ENCODE measurements at places on chromosomes 2 and 18.

- no peak for DNase-seq
Observed at GRCh38 chr2:109421101-109421500, 192.7 kb downstream of the SEPTIN10 start.

- DNase-seq: no peak
Observed at GRCh38 chr2:201275069-201275468, 14.7 kb downstream of the CASP8 start.

- DNase-seq: no peak
Observed at GRCh38 chr2:159322419-159322818, 35.9 kb upstream of the WDSUB1 start.

DNA sequence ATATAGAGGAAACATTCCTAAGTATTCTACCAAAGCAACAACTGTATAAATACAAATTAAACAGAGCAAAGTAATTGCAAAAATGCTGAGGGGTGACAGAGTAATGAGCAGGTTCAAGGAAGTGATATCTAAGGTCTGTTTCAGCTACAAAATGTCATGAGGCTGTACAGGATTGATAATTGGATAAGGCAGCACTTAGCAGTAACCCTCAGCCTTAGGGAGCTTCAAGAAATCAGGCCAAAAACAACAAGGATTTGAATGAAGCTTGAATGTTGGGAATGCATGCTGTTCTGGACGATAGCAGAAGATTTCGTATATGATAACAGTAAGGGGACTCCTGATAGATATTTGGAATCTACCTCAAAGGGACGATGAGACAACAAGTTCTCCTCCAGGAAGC, 142.0 kb upstream of the MMADHC start:
- no peak for DNase-seq

- DNase-seq: no peak
Observed at GRCh38 chr2:64551851-64552250, 27.7 kb downstream of the AFTPH start.

- DNase-seq: no peak
Observed at GRCh38 chr2:183532514-183532913, 408.3 kb downstream of the NUP35 start.

- DNase-seq: no peak
Observed at GRCh38 chr2:233223059-233223894, 28.2 kb upstream of the ATG16L1 start.

- DNase-seq: no peak
Observed at GRCh38 chr2:140998577-140998976, 1132.2 kb downstream of the LRP1B start.

GRCh38 chr18:36187826-36188721, 777 bp downstream of the MOCOS start:
- no peak for DNase-seq

- DNase-seq: no peak
Observed at GRCh38 chr2:886072-887022, 64.3 kb upstream of the SNTG2 start.

DNA sequence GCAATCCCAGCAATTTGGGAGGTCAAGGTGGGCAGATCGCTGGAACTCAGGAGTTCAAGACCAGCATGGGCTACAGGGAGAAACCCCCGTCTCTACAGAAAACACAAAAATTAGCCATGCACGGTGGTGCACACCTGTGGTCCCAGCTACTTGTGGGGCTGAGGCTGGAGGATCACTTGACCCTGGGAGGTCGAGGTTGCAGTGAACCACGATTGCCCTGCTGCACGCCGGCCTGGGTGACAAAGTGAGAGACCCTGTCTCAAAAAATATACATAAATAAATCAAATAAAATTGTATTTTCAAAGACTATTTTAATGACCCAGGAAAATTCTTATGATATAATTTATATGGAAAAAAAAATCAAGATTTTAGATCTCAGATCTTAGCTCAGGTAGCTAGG, 191.5 kb downstream of the ZFP36L2 start:
- DNase-seq: no peak

DNA sequence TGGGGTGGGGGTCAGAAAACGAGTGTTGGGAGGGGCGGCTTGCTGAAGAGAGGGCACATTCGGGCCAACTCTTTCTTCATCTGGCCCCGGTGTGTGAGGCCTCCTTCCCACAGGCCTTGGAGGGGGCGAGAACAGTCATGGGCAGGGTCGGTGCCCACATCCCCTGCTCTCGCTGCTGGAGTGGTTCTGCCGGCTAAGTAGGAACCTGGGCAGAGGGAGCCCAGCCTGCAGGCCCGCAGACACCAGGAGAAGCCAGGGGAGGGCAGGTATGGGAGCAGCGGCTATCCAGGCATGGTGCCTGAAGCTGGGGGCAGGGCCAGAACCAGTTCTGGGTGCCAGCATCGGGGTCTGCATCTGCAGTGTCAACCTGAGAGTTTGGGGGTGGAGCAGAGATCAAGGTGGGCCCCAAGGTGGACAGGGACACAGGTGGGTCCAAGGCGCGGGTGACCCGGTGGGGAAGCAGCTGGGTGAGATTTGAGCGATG, 46.6 kb upstream of the HPCAL1 start:
- DNase-seq: no peak

DNA sequence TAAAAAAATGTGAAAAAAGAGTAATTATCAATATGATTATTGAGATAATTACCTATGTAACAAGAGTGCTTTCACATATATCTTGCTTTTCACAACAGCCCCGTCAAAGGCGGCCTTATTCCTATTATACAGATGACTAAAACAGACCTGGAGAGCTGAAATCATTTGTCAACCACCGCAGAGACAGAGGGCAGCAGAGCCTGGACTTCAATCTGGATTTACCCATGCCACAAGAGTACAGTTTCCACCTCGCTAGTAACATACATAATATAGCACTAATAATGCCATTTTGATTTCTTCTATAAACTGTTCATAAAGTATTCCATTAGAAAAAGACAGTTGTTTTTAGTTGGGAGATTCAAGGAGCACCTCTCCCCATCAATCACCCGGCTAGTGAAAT, 121.8 kb downstream of the EPB41L3 start:
- no peak for DNase-seq

DNA sequence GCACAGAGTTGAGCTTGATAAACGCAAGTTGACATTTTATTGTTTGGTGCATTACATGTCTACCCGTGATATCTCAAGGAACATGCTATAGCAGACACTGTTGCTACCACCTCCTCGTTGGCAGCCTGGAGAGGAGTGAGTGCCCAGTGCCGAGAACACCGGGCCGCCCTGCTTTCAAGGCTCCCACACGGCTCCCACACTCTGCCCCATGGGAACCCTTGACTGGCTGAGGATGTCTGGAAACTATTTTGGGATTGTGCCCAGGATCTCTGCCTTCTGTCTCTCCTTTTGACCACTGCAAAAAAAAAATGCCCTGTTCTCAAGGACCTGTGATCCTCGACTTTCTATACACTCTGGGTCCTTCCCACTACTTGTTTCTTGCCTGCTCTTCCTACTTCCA, 21.1 kb downstream of the TET3 start:
- no peak for DNase-seq

DNA sequence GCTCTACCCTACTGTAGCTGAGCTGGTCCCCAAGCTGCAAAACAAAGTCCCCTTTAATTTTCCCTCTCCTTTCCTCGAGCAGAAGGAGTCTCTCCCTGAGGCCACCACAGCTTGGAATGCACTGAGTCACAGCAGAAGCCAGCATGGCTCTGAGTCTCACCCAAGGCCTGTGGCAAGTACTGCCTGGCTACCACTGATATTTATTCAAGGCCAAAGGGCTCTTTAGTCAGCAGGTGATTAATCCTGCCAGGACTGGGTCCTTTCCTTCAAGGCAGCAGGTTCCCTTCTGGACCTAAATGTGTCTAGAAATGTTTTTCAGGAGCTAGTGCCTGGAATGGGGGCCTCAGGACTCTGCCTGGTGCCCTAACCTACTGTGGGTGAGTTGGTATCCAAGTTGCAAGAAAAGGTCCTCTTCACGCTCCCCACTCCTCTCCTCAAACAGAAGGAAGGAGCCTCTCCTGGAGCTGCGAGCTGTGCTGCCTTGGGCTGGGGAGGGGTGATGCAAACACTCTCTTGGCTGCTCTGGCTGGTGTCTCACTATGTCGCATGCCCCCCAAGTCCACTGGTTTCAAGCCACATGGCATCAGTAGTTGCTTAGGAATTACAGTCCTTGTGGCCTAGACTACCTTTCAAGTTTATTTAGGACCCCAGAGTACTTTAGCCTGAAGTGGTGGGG, 53.4 kb downstream of the CD28 start:
- DNase-seq: no peak

- DNase-seq: no peak
Observed at GRCh38 chr2:109353806-109354745, 225.1 kb downstream of the SH3RF3 start.
